HuH-7.5 (cell line): ENCODE measurements at places on chromosomes 13 and 19.
A peak's percentile ranks its signal among the peaks of the same experiment; 100 is the strongest.

GRCh38 chr19:12930002-12930645 is 3.4 kb downstream of the FARSA start:
- DNase-seq, result no peak

GRCh38 chr19:45791744-45792469 is 738 bp downstream of the DMWD start:
- DNase-seq, result no peak

GRCh38 chr13:90302107-90302506 is 1045.4 kb upstream of the MIR17HG start:
- no peak for DNase-seq

- no peak for DNase-seq
Observed at GRCh38 chr13:96677029-96677428, 317.2 kb downstream of the OXGR1 start.

DNA sequence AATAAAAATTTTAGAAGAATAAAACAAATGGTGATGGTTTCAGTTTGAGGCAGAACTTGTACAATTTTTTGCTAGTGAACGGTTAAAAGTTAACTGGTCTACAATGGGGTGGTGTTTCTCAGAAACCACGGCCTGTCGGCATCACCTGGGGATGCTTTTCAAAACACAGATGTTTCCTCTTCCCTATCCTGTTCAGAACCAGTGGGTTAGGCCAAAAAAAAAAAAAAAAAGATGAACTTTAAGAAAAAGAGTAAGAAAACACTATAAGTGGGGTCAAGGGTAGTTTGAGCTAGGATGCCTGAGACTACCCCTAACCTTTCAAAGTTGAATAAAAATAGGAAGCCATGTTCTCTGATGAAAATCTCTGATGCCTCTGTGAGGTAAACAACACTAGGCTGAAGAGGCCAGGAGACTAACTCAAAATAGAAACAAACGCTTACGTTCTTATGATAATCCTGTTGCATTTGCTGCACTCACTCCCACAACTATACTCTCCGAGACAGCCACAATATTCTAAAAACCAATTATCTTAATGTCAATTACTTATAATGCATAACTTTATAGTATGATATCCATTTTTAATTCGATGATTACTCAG is 3.3 kb downstream of the MTIF3 start:
- DNase-seq, result no peak

- DNase-seq, result no peak
Observed at GRCh38 chr19:32040236-32040635, 305.2 kb upstream of the ZNF507 start.

GRCh38 chr19:47344425-47344824 is 4.7 kb upstream of the DHX34 start:
- no peak for DNase-seq

GRCh38 chr19:11261971-11262839 is at the start of gene DOCK6:
Gene DOCK6, minus strand, starts transcription at chr19:11262524. Its CDS starts 84 bp downstream, at chr19:11262440.
- DNase-seq, result peak; percentile 61
